ENCODE measurements at places on chromosomes 12 and 14.
A peak's percentile ranks its signal among the peaks of the same experiment; 100 is the strongest.

- no peak for DNase-seq
Observed at GRCh38 chr12:33818313-33818712, 204.0 kb upstream of the ALG10 start.

- no peak for DNase-seq
Observed at GRCh38 chr14:39366460-39367386, 65.5 kb downstream of the FBXO33 start.

DNA sequence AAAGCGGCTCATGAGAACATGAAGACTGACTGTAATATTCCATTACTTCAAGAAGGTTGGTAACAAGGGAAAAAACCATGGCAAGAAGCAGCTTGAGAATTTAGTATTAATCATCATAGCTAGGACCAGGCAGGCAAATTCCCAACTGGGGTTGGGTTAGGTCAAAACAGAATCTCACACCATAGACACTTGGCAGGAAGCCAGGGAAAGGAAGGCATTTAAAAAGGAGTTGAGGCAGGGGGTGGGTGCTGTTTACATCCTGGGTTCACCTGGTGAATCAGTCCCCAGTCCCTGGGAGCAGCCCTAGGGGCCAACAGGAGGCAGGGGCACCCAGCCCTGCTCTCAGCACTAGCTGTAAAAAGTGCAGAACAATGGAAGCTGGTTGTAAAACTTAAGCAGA, 108.6 kb downstream of the EGLN3 start:
- DNase-seq = no peak

- DNase-seq = peak; percentile 66
Observed at GRCh38 chr12:88638966-88639760, 58.9 kb upstream of the KITLG start.

DNA sequence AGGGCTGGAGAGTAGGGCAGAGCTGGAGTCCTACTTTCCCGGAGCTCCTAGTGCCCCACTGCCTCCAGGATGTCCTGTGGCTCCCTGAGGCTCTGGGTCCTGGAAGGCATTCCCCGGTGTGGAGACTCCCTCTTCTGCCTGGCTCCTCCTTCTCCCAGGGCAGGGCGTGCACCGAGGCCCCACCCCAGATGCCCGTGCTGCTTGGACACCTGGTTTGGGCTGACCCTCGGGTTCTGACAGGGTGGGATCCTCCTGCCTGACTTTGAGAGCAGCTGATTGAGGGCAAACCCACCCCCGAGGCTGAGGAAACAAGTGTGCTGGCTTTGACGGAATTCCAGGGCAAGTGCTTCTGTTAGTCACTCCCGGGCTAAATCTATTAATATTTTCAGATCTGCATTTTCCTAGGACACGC, 15.4 kb downstream of the TEAD4 start:
- DNase-seq = peak; percentile 23

DNA sequence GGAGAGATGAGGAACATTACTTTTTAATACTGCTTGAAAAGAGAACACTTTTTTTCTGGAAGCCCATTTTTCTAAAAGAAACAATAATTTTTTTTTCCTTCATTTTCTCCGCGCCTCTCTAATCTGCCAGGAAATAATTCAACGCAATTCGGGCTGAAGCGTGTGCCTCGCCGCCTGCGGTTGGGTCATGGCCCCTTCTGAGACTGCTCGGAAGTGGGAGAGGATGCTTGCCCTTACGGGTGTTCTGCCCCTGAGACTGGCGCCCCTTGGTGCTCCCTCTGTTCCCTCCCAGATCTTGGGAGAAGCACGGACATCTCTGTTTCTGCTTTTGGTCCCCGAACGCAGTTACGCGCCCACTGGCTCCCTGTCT, 332 bp upstream of the TBC1D30 start:
- DNase-seq = no peak

DNA sequence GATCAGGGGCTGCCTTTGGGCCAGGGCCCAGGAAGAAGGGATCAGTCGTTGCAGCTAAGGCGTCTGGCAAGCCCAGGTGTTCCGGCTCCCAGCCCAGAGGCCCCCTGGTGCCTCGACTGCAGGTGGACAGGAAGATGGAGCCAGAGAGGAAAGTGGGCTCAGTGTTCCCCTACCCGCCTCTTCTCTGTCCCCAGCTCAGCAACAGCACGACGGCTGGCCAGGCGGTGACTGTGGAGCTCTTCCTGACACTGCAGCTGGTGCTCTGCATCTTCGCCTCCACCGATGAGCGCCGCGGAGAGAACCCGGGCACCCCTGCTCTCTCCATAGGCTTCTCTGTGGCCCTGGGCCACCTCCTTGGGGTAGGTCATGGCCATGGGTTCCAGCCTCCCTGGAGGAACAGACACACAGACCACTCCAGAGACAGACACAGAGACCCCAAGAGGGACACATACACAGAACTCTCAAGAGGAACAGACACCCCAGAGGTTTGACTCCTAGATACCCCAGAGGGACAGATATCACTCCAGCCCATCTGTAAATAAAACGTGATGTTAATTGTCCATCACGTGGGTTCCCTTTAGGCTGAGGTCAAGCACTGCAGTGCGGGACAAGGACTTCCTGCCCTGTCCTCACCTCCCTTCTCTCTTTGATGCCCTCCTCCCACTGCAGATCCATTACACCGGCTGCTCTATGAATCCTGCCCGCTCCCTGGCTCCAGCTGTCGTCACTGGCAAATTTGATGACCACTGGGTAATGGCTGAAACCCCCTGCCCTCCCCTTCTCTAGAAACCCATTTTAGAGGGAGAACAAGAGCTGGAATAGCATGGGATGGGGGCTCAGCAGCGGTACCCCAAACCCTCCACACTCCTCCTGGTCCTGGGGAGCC, 3.7 kb downstream of the AQP2 start:
- no peak for DNase-seq

- DNase-seq = no peak
Observed at GRCh38 chr14:41973178-41973577, 366.5 kb downstream of the LRFN5 start.

GRCh38 chr14:74863274-74863673, 12.7 kb downstream of the PROX2 start:
- DNase-seq = no peak

DNA sequence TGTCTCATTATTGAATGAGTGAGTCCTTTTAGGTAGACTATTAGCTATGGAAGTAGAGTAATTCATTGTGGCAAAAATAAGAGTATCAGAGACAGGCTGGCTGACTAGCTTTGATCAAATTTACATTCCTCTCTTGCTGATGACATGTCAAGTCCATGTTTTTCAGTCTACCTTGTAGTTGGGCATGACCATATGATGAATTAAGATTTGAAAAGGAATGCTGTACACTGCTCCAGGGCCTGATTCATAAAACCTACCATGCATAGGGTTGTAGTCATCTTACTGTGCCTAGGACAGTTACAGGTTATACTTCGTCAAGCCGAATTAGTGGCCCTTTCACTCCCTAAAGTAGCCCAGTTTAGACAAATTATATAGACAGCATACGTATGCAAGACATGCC, 545.7 kb upstream of the MIS18BP1 start:
- DNase-seq = no peak

GRCh38 chr14:50229681-50230080, 1.7 kb downstream of the SOS2 start:
- no peak for DNase-seq

DNA sequence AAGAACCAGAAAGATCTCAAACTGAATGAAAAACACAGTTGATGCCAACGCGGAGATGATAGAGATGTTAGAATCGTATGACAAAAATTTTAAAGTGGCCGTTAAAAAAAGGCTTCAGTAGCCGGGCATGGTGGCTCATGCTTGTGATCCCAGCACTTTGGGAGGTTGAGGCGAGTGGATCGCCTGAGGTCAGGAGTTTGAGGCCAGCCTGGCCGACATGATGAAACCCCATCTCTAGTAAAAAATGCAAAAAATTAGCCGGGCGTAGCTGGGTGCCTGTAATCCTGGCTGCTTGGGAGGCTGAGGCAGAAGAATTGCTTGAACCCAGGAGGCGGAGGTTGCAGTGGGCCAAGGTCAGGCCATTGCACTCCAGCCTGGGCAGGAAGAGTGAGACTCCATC, 5.4 kb upstream of the ACVRL1 start:
- no peak for DNase-seq

GRCh38 chr12:65830305-65830704, 6.0 kb downstream of the HMGA2 start:
- DNase-seq = peak; percentile 28

- DNase-seq = no peak
Observed at GRCh38 chr12:93107514-93108312, 178.6 kb upstream of the EEA1 start.

DNA sequence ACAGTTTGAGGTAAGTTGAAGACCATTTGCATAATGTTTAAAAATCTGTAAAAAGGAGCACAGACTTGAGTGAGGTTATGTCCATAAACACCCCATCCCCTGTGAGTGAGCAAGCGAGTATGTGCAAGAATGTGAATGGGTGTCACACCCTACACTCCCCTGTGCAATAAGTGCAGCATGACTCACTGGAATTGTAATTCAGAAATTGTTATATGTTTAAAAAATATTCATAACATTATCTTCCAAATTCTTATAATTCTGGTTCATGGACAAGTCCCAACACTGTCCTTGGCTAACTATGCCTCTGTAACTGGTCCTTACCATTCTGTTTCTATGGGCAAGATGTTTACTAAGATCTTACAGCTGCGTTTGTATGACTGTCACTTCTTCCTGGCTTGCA, 207.8 kb upstream of the FAR2 start:
- DNase-seq = no peak

- DNase-seq = peak; percentile 33
Observed at GRCh38 chr14:104150136-104151025, 12.0 kb downstream of the KIF26A start.
